Dermis blood vessel endothelial cell (primary cell): ENCODE measurements at places on chromosomes 5 and 9. TPM values are rescaled to one million over a fixed set of nuclear protein-coding genes. Genes with fewer than 3 reads are reported as not detected.

JAK2 gene
- 8.2 TPM in 2 replicates for total RNA-seq

PPP3R2 gene
- total RNA-seq, result not detected in 2 replicates

TMC1 gene
- 0.74 and 3.4 TPM in 2 replicates for total RNA-seq

IL5 gene
- total RNA-seq, result not detected in 2 replicates

FBLL1 gene
- total RNA-seq, result 0.74 and 1.4 TPM in 2 replicates

IL17B gene
- total RNA-seq, result not detected in 2 replicates

MLANA gene
- total RNA-seq, result not detected in 2 replicates

ADCY2 gene
- total RNA-seq, result not detected in 2 replicates

PAX5 gene
- total RNA-seq, result not detected in 2 replicates

DHFR gene
- total RNA-seq, result 13.6 and 40.4 TPM in 2 replicates

GFI1B gene
- not detected in 2 replicates for total RNA-seq

ARHGEF37 gene
- total RNA-seq, result 13.6 and 16.0 TPM in 2 replicates

CARD6 gene
- total RNA-seq, result 39.6 and 44.6 TPM in 2 replicates

DMRT3 gene
- total RNA-seq, result not detected in 2 replicates

UBE2QL1 gene
- total RNA-seq, result under 0.01 and 0.05 TPM in 2 replicates

GNE gene
- total RNA-seq, result 22.8 and 23.0 TPM in 2 replicates

PRDM9 gene
- not detected in 2 replicates for total RNA-seq

SGCD gene
- total RNA-seq, result 0.51 and 0.84 TPM in 2 replicates

ARID3C gene
- total RNA-seq, result 0.09 and 0.51 TPM in 2 replicates

OBP2B gene
- not detected in 2 replicates for total RNA-seq

CCL21 gene
- total RNA-seq, result 1.4 and 2.5 TPM in 2 replicates

GDF9 gene
- 0.14 TPM in 1 of 2 replicates, not detected in the other for total RNA-seq

PLCXD3 gene
- 0.19 and 0.51 TPM in 2 replicates for total RNA-seq

NEUROG1 gene
- not detected in 2 replicates for total RNA-seq

BSPRY gene
- total RNA-seq, result not detected in 2 replicates

PAPPA gene
- 0.19 and 0.34 TPM in 2 replicates for total RNA-seq

MYOZ3 gene
- total RNA-seq, result 0.17 and 0.37 TPM in 2 replicates

IQGAP2 gene
- 2.4 and 2.7 TPM in 2 replicates for total RNA-seq
